Stimulated activated CD4-positive, alpha-beta T cell treated with anti-CD3 and anti-CD28 coated beads, TNF-alpha, amount 100 ng/mL, for 4 hours (primary cell): ENCODE measurements at places on chromosomes 4 and X.

DNA sequence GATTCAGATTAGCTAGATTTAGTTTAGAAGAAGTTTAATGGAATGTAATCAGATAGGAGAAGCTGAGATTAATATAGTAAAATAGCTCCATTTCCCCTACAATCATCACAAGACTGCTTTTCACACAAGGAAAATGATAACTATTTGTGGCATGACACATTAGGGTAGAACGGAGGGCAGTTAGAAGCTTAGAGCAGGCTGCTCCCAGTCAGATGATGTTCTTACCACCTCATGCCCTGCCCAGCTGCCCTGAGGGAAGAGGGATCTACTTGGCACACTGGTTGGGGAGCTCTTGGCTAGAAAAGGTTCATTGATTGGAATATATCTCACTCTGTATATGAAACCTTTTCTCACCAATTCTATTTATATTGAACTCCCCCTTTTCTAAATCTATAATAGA is 180.7 kb upstream of the IL15 start:
- DNase-seq, result no peak

DNA sequence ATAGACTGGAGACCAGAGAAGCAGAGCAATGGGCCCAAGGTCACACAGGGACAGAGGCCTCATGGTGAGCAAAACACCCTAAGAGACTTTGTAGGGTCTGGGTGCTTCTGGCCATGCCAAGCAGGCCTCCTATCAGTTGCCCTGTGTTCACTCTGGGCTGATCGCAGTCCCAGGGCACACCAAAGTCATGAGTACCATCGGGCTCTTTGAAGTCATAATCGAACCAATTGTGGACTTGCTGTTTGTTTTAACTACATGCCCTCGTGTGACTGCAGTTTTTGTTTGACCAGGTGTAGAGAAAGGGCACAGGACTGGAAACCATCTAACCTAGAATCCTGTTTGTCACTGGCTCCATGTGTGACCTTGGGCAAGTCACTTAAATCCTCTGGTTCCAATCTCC is 172.5 kb upstream of the CPEB2 start:
- no peak for DNase-seq

DNA sequence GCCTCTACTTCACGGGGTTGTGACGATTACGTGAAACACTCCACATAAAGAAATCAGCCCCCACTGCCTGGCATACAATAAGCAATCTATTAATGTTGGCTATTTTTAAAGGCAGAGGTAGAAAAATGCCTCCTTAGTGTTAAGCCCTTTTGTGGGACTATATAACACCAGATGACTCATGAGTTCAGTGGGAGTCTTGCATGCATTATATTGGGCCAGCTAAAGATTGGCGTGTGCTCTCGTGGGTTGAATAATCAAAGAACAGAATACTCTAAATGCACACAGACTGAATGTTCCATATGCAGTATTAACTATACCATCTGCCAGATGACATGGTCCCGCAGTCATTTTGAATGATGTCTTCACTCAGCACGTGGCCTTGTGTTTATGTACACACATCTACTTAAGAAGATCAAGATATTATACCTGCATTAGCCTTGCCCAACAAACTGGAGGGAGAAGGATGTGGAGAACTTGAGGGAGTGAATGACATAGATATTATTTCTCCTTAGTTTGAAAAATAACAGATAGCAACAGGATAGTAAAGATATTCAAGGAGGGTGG is 85.0 kb upstream of the MYOZ2 start:
- no peak for DNase-seq

- no peak for DNase-seq
Observed at GRCh38 chrX:41781500-41781899, 57.5 kb downstream of the GPR82 start.

- no peak for DNase-seq
Observed at GRCh38 chr4:39497909-39498726, 29.1 kb downstream of the UGDH start.

GRCh38 chr4:14169460-14169859 is 541.9 kb upstream of the BOD1L1 start:
- no peak for DNase-seq

GRCh38 chrX:155216179-155216939 is at the start of gene VBP1:
VBP1 (plus strand) TSS chrX:155216460; CDS start chrX:155216483, 23 bp downstream.
- DNase-seq, result peak; percentile 72

DNA sequence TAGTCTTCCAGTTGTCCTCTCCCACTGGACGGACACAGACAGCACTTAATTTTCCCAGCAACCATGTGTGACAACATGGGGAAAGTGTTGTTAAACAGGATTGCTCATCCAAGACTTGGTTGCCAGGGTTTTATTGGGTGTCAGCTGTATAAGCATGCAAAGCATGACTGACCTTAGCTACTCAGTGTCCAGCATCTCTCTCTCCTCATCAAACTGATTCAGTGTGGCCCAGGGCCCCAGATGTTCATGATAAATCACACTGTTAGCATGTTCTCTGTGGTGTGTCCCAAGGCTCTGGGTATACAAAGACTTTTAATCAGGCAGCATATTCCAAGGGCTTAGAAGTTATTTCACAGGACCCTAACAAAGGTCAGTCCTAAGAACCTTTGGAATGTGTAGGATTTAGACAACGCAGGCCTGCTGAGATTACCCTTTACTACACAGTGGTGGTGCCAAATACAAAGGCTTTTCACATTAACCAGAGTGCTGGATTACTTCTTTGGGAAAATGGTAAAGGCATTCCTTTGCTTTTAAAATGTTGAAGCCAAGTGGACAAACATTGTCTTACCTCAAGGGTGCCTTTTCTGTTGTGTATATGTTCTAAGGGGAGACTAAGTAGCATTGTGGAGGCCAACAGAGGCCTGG is 213.3 kb downstream of the GLUD2 start:
- DNase-seq, result no peak

- DNase-seq, result no peak
Observed at GRCh38 chrX:1591863-1592469, 562 bp downstream of the AKAP17A start.

DNA sequence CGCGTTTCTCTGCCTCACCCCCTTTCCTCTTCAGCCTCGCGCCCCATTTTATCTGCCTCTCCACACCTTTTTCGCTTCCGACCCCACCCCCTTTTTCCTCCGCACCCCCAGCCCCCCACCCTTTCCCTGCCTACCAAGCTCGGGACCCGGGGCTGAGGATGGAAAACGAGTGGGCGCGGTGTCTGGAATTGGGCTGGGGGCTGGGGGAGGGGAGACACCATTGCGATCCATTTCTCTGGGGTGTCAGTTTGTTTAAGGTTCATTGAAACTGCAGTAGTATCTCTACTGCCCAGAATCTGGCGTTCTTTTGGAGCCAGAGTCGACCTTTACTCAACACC is 707 bp downstream of the SLC9A6 start:
- DNase-seq, result no peak

GRCh38 chr4:78058591-78059523 is 1.7 kb downstream of the FRAS1 start:
- DNase-seq, result no peak

GRCh38 chr4:159977907-159978617 is 875.2 kb downstream of the RAPGEF2 start:
- DNase-seq, result no peak

DNA sequence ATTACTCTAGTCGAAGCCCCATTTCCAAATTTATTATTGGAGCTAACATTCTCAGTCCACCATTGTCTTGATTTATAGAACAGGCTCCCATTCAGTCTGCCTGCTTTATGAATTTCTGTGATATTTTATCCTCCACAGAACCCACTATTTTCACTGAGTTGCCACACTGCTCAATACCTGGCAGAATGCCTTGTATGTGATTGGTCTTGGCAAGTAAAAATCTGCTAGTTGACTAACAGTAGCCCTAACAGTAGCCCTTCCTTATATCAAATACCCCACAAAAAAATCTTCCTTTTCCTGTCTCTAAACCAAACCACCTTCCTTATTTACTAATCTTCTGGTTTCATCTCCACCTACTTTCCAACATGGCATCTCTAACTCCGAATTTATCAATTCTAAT is 82.6 kb downstream of the CHM start:
- no peak for DNase-seq

GRCh38 chrX:15607067-15607466 is 6.3 kb upstream of the ACE2 start:
- no peak for DNase-seq

DNA sequence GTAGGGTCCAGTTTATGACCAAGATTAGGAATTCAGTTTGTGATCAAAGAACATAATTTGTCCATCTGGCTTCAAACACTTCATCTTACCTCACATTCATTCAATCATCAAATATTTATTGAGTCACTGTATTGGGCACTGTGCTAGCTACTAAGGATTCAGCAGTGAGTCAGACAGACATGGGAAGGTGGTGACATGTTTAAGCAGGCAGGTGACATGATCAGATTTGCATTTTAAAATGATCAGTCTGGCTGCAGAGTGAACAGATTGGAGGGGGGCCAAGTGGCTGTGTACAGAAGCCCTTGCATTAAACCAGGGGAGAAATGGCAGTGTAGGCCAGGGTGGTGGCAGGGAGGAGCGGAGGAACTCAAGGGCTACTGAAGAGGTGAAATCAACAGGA is 25.1 kb upstream of the APLN start:
- no peak for DNase-seq

- DNase-seq, result no peak
Observed at GRCh38 chr4:26424153-26424552, 66.1 kb downstream of the CCKAR start.

GRCh38 chr4:25925486-25926201 is 11.6 kb downstream of the SMIM20 start:
- DNase-seq, result no peak

DNA sequence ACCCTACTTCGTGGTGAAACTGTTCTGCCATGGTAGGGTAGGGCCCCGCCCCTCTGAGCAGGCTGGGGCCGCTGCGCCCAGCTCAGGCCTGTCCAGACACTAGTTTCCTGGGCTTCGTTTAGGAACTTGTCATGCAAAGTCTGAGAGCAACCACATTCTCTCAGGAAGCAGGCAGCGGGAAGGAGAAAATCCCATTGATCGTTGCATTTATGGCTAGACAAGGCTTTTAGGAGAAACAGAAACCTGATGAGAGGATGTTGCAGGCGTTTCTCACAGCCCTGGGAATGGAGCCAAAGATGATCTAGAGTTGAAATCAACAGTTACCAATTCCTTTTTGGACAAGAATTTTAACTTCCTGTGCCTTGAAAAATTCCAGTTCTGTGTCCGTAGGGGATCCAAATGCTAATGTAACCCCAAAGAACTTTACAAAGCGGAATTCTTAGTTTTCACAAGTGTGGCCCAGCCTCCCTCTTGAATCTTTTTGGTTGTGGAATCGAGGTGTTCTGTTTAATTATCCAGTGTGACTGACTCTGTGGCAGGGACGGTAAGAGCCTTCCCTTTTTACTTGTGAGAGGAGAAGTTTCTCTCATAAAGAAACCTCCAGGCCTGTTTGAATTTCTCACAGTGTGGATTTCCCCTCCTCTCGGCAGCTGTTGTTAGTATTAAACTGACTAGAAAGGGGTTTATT is 4.5 kb upstream of the CXCL9 start:
- DNase-seq, result no peak

DNA sequence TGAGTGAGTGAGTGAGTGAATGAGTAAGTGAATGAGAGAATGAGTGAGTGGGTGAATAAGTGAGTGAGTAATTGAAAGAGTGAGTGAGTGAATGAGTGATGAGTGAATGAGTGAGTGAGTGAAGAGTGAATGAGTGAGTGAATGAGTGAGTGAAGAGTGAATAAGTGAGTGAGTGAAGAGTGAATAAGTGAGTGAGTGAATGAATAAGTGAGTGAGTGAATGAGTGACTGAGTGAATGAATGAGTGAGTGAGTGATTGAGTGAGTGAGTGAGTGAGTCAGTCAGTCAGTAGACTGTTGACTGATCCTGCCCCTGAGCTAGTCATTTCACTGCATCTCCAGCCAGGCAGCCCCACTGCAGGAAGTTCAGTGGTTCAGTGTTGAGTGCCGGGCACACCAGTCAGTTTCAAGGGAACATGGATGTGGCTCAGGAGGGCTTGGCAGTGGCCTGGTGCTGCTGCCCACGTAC is 228.4 kb upstream of the PSAPL1 start:
- no peak for DNase-seq

DNA sequence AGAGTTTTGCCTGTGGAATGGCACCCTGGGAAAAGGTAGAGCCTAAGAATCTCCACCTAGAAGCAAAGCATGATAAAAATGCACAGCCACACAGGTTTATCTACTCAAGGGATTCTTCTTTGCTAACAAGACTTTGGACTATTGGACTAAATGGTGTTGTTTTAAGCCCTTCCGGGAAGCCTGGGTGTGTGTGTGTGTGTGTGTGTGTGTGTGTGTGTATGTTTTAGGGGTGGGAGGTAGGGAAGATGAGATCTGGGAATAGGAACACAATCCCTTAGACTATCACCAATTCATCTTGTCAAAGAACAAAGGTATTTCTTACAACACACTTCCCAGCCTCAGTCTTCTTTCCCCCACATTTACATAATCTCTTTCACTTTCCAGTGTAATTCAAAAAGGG is 327.5 kb upstream of the FGF16 start:
- no peak for DNase-seq

GRCh38 chrX:148457279-148457678 is 43.1 kb upstream of the AFF2 start:
- DNase-seq, result no peak

DNA sequence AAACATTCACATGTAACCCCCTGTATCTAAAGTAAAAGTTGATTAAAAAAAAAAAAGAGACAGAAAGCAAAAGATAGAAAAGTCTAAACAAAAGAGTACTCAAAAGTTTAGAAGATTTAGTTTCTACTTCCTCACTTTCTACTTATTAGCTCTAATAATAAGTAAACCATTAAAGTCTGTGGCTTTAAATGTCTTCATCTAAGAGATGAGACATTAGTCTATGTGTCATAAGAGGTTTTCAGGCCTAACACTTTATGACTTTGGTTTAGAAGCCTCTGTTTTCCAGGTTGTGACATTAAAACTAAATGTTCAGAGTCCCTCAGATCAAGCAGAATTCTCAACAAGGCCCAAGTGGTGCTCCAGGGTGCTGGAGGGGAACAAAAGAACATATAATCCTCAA is 42.2 kb upstream of the GUCY1A1 start:
- no peak for DNase-seq

DNA sequence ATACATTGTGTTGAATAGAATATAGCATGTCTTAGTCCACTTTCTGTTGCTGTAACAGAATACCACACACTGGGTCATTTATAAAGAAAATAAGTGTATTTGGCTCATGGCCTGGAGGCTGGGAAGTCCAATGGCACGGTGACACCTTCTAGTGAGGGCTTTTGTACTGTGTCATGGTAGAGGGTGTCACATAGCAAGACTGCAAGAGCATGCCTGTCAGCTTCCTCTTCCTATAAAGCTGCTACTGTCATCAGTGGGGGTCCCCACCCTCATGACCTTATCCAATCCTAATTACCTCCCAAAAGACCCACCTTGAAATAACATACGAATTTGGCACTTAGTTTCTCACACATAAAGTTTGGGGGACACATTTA is 193.2 kb downstream of the PTTG2 start:
- no peak for DNase-seq

GRCh38 chrX:100687128-100687527 is 43.1 kb downstream of the SRPX2 start:
- DNase-seq, result no peak

GRCh38 chrX:39112143-39112542 is 310.9 kb downstream of the MID1IP1 start:
- DNase-seq, result no peak
